ENCODE measurements at places on chromosomes 13 and 19.

- no peak for DNase-seq
These were observed 403.6 kb downstream of the SPRY2 start for GRCh38 chr13:79937311-79937710.

DNA sequence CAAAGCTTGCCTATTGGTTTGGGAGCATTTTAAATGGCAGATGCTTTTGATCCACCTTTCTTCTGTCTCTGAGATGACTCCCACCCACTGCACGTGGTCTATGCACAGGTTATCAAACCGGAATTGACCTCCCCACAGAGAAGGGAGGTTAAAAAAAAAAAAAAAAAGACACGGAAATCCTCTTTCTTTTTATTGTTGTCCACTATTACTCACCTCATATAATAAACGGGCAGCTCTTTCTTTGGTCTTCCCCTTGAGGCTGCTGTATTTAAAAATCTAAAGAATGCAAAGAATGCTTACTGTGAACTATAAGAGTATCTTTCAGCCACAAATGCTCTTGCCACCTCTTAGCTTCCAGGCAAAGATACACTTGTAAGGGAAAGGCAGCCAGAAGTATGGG, 329.7 kb downstream of the NDFIP2 start:
- peak; percentile 72 for DNase-seq

- DNase-seq: peak; percentile 75
These were observed 44.2 kb upstream of the RNF113B start for GRCh38 chr13:98221234-98221633.

GRCh38 chr13:43767341-43767931, 19.3 kb downstream of the ENOX1 start:
- DNase-seq: no peak

GRCh38 chr13:97379386-97379785, 54.6 kb upstream of the RAP2A start:
- DNase-seq: no peak
